ENCODE measurements at places on chromosomes 16 and 17.
A peak's percentile ranks its signal among the peaks of the same experiment; 100 is the strongest.

DNA sequence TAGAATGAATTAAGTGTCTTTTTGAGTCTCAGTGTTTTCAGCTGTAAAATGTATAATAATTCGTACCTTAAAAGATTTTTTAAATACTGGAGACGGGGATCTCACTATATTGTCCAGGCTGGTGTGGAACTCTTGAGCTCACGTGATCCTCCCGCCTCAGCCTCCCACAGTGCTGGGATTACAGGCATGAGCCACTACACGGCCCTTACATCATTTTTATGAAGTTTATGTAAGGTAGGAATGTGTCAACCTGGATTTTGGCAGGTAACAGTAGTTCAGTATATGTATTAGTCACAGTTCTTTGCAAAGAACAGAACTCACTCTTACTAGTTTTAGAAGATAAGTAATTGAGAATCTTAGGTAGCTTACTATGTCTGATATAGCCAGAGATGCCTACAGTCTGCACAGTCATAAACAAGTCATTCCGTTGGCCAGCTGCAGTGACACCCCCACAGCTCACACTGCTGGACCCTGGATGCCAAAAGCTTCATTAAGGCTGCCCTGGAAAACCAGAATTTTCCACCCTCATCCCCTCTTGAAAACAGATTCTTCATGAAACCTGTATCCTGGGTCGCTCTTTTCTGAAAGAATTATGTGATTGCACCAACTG lies 583 bp upstream of the COX6A2 start:
- no peak for DNase-seq

GRCh38 chr17:32565401-32565800 lies 78.6 kb downstream of the CDK5R1 start:
- no peak for DNase-seq

GRCh38 chr17:11589716-11590115 lies 8.6 kb upstream of the DNAH9 start:
- no peak for DNase-seq

- peak; percentile 7 for DNase-seq
These were observed 362.6 kb downstream of the CNTNAP4 start for GRCh38 chr16:76639685-76640289.

DNA sequence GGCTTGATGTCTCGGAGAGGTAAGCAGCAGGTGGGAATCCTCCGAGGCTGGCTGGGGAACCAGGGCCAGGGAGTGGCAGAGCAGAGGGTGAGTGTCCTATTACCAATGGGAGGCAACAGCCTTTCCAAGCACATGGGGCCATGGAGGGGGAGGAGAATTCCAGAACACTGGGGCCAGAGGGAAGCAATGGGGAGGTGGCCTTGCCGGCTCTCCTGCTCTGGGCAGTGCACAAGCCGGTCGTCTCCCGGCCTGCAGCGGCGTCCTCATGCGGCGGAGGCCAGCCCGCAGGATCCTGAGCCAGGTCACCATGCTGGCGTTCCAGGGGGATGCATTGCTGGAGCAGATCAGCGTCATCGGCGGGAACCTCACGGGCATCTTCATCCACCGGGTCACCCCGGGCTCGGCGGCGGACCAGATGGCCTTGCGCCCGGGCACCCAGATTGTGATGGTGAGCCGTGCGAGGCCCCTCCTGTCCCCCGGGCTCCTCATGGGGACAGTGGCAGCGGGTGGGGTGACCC lies 21.9 kb downstream of the SGSH start:
- no peak for DNase-seq

DNA sequence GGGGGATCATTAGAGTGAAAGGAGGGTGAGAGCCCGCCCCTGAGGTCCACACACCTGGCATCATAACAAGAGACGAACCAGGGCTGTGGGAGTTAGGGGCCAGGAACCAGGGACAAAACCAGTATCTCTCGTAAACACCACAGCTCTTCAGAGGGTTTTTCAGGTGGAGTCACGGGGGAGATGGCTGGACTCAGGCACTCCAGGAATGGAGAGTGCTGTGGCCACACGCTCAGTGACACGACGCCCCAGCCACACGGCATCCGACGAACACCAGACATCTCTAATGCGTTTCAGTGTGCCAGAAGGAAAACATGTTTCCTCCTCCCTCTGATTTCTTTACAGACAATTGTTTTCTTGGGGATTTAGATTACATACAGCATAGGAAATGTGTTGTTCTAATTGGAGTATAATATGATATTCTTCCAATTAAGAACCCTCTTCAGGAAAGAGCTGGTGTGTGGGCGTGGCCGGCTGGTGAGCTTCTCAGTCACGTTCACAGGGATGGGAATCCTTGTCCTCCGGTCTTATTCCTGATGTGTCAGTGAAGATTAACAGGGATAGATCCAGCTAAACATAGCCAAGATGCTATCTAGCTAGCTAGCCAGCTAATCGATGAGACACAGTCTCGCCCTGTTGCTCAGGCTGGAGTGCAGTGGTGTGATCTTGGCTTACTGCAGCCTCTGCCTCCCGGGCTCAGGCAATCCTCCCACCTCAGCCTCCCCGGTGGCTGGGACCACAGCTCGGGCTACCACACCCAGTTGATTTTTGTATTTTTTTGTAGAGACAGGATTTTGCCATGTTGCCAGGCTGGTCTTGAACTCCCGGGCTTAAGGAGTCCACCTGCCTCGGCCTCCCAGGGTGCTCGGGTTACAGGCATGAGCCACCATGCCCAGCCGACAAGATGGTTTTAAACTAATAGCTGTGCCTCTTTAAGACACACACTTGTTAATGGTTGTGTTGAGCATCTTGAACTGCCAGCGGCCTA lies 98.6 kb downstream of the BANP start:
- no peak for DNase-seq

- no peak for DNase-seq
These were observed 143.0 kb downstream of the ENGASE start for GRCh38 chr17:79217473-79218135.

GRCh38 chr17:628089-628941 lies 86.3 kb downstream of the VPS53 start:
- peak; percentile 44 for DNase-seq

- peak; percentile 86 for DNase-seq
These were observed 35.2 kb downstream of the GJC1 start for GRCh38 chr17:44794851-44795413.

- DNase-seq, result no peak
These were observed 34.0 kb downstream of the RHBDL3 start for GRCh38 chr17:32299580-32300164.

- DNase-seq, result no peak
These were observed 10.9 kb downstream of the SLC35G3 start for GRCh38 chr17:35183332-35183731.

DNA sequence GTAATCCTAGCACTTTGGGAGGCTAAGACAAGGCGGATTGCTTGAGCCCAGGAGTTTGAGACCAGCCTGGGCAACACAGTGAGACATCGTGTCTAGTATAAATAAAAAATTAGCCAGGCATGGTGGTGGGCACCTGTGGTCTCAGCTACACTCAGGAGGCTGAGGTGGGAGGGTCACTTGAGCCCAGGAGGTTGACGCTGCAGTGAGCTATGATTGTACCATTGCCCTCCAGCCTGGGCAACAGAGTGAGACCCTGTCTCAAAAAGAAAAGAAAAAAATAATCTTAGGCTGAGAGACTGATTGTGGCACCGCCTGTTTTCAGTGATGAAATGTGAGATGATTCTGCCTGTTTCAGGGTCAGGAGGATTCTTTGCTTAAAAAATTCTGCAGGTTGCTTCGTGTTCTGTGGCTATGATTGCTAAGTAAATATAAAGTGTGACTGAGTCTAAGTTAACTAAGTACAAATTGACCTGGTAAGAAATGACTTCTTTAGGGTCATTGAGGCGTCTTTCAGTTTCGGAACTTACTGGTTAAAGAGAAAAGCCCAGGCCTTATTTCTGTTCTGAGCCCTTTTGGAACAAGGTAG lies 128.3 kb downstream of the SOCS1 start:
- DNase-seq, result no peak

GRCh38 chr16:83955218-83956130 lies 2.4 kb downstream of the OSGIN1 start:
- DNase-seq, result peak; percentile 47

- no peak for DNase-seq
These were observed 419.1 kb upstream of the RBFOX1 start for GRCh38 chr16:6913566-6913965.

- DNase-seq, result no peak
These were observed 7.0 kb upstream of the C1QTNF8 start for GRCh38 chr16:1102921-1103635.

GRCh38 chr16:11564046-11564926 lies 22.4 kb downstream of the LITAF start:
- no peak for DNase-seq

DNA sequence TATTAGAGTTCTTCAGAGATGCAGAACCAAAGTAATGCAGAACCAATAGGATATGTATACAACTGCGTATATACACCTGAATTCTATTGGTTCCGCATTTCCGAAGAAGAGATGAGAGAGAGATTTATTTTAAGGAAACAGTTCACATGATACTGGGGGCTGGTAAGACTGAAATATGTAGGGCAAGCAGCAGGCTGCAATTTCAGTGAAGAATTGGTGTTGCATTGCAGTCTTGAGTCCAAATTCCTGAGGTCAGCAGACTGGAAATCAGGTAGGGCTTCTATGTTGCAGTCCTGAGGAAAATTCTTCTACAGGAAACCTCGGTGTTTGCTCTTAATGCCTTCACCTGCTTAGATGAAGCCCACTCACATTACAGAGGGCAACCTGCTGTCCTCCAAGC lies 128.2 kb upstream of the MED13 start:
- no peak for DNase-seq

DNA sequence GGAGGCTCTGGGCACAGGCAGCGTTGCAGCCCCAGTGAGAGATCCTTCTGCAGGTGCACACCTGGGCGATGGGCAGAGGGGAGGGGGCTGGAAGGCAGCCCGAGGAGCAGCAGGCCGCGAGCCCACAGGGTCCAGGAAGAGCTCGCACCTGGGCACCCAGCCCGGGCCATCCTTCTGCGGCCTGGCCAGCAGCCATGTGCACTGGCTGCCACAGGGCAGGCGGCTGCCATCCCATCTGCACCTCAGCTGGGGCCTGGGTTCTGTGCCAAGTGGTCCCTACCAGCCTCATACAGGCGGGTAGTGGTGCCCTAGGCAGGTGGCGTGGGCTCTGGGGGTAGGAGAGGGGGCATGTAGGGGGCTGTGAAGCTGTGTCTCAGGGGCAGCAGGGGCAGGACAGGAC lies 197.2 kb downstream of the RBFOX3 start:
- no peak for DNase-seq

DNA sequence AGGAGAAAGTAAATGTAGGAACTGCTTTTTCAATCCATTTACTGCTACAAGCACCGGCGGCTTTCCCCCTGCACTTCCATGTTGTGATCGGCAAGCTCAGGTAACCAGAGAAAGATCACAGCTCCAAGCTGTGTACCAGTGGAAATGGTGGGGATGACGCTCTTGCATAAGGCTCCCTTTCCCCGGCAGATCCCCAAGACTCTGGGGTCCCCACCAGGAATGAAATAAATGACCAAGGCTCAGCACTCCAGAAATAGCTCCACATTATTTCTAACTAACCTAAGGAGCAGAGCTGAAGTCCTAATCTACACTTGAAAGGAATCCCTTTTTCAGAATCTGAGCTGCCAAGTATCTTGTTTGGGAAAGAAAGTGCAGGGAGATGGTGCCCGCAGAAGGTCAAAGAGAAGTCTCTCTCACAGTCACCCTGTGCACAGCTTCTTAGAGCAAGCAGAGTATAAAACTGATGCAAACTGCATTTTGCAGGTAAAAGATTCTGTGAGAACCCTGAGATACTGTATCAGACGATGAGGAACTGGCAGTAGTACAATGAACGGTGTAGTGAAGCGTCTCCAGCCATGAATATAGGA lies 11.1 kb downstream of the GRB2 start:
- DNase-seq, result no peak

DNA sequence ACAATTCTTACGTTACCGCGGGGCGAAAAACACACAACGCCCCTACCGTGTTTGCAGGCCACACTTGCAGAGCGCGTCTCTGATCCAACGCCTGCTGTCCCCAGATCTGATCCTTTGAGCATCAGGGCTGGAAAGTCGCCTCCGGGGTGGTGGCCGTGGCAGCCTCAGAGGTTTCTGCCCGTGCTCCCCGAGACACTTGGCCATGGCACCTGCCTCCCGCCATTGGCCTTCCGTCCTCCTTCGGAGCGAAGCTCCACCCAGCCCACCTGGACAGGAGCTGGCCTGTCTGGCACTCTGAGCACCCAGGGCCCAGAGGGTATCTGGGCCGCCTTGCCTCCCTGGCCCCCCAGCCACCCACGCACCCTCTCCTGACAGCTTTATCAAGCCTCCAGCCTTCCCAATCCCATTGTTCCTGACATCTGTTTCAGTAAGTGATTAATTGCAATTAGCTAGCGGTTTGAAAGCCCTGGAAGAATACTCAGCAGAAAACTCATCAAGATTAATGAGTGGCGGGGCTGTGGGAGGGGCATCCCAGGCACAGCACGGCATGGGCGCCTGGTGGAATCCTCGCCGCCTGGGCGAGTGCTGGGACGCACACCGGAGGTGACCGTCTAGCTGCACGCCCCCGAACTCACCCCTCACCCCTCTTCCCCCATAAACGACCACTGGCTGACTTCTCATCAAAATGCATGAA lies 181.5 kb upstream of the GSE1 start:
- no peak for DNase-seq

GRCh38 chr17:7019839-7020519 lies 2.9 kb upstream of the BCL6B start:
- peak; percentile 61 for DNase-seq

GRCh38 chr17:64520359-64520758 lies 13.6 kb downstream of the CEP95 start:
- no peak for DNase-seq

GRCh38 chr17:72614871-72615626 lies 477.4 kb downstream of the SLC39A11 start:
- DNase-seq, result peak; percentile 81

DNA sequence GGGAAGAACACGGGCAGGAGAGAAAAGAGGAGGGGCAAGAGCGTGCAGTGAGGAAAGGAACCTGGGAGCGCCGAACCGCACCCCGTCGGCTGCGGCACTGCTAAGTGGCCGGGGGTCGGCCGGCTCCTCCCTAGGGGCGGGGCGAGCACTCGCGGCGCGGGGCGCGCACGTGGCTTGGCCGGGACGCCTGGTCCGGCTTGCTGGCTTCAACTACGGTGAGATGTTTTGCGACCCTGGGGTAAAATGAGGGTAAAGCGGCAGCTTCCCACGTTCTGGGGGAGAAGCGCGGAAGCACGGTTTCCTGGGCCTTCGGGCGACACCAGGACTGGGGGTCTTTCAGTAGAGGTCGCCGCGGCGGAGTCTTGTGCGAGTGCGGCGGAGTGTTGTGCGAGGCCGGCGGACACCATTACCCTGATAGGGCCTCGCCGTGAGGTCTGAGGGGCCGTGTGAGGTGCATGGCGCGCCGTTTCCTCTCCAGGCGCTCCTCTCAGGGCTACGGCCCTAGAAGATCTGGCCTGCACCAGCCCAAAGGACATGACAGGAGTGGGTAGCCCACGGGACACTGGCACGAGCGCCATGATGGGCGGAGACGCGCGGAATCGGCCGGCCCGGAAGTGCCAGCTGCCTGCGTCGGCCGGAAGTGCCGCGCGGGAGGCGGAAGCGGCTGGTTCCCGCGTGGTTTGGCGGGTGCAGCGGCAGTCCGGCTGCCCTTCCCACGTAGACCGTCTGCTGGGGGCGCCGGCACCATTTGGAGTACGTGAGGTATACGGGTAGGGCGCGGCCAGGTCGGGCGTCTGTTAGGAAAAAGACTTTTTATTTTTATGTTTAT lies at the start of the genes MYO19 and PIGW:
MYO19 (minus strand) TSS at position 29 of the 829 bp plus-strand sequence. CDS start 2,330 bp downstream, outside the sequence.
PIGW (plus strand) TSS at position 148 of the 829 bp plus-strand sequence. CDS start 2,115 bp downstream, outside the sequence.
- peak; percentile 92 for DNase-seq

GRCh38 chr17:51672065-51672464 lies 411.7 kb downstream of the UTP18 start:
- no peak for DNase-seq

Data from astrocyte of the spinal cord (primary cell).